ENCODE measurements at places on chromosomes 6 and 20.

- DNase-seq: no peak
Observed at GRCh38 chr6:37017606-37018197, 12.2 kb downstream of the FGD2 start.

DNA sequence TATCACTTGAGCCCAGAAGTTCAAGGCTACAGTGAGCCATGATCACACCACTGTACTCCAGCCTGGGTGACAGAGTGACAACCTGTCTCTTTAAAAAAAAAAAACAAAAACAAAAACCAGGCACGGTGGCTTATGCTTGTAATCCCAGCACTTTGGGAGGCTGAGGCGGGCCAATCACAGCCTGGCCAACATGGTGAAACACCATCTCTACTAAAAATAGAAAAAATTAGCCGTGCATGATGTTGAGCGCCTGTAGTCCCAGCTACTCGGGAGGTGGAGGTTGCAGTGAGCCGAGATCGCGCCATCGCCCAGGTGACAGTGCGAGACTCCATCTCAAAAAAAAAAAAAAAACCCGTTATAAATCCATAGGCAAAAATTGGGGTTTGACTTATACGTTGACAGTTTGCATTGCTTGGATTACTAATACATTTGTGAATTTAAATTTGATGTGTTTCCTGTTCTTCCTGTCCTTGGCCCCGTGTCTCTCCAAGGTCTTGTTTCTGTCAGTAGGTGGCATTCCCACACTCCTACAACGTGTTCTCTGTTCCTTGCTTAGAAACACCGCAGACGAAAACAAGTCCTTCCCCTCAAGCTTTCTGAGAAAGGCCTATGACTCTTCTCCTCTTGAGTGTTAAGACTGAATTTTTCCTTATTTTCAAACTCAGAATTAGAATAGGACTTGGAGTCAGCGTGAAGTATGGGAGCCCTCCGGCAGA is 147.0 kb downstream of the DTNBP1 start:
- no peak for DNase-seq

- no peak for DNase-seq
Observed at GRCh38 chr20:35011589-35012226, 56.0 kb downstream of the MYH7B start.

- no peak for DNase-seq
Observed at GRCh38 chr20:9629831-9630230, 115.4 kb downstream of the LAMP5 start.

- DNase-seq: peak; percentile 30
Observed at GRCh38 chr6:33632558-33633039, 11.5 kb downstream of the ITPR3 start.

DNA sequence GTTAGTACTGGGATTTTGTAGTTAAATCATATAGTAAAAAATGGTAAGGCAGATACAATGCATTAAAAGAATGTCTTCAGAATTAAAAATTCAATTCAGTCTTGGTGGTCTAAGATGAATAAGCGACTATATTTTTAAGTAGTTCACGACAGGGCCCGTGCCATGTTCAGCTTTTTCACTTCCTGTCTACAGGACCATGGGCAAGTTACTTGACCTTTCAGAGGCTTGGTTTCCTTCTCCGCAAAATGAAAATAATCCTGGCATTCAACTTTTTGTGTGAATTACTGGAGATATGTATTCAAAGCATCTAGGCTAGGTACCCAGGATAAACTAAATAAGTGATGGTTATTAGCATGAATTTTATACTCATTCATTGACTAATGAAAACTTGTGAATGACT is 216.0 kb downstream of the BTBD9 start:
- no peak for DNase-seq

Data from CD8-positive, alpha-beta T cell (primary cell).